Smooth muscle cell of the coronary artery (primary cell): ENCODE measurements at places on chromosomes 16 and 17. TPM values are rescaled to one million over a fixed set of nuclear protein-coding genes. Genes with fewer than 3 reads are reported as not detected.

ADGRG1 gene
- 0.12 and 0.53 TPM in 2 replicates for total RNA-seq

CCL16 gene
- total RNA-seq: not detected in 2 replicates

PMFBP1 gene
- 0.15 TPM in 1 of 2 replicates, not detected in the other for total RNA-seq

CFAP119 gene
- total RNA-seq: 1.9 and 2.6 TPM in 2 replicates

CD300LB gene
- total RNA-seq: not detected in 2 replicates

SLC5A10 gene
- under 0.01 and 0.47 TPM in 2 replicates for total RNA-seq

TBC1D3G gene
- total RNA-seq: not detected in 2 replicates

SLC25A39 gene
- total RNA-seq: 51.5 and 67.5 TPM in 2 replicates

OTOP2 gene
- total RNA-seq: not detected in 2 replicates

TSR3 gene
- total RNA-seq: 31.9 and 68.2 TPM in 2 replicates

KRTAP4-6 gene
- not detected in 2 replicates for total RNA-seq

ZDHHC1 gene
- 2.8 and 4.3 TPM in 2 replicates for total RNA-seq

ALDOA gene
- 454 and 683 TPM in 2 replicates for total RNA-seq

CSH1 gene
- not detected in 2 replicates for total RNA-seq

TBC1D3C gene
- not detected in 2 replicates for total RNA-seq

DNASE1L2 gene
- total RNA-seq: 0.38 and 1.1 TPM in 2 replicates

NUDT16L1 gene
- total RNA-seq: 17.7 and 24.3 TPM in 2 replicates

CTF1 gene
- total RNA-seq: 0.23 and 0.98 TPM in 2 replicates
